ENCODE measurements at places on chromosomes 13 and 19. TPM values are rescaled to one million over a fixed set of nuclear protein-coding genes. Genes with fewer than 3 reads are reported as not detected.

Gene CYP4F8
- not detected for total RNA-seq

Gene DMKN
- total RNA-seq = 9.4 TPM

DNA sequence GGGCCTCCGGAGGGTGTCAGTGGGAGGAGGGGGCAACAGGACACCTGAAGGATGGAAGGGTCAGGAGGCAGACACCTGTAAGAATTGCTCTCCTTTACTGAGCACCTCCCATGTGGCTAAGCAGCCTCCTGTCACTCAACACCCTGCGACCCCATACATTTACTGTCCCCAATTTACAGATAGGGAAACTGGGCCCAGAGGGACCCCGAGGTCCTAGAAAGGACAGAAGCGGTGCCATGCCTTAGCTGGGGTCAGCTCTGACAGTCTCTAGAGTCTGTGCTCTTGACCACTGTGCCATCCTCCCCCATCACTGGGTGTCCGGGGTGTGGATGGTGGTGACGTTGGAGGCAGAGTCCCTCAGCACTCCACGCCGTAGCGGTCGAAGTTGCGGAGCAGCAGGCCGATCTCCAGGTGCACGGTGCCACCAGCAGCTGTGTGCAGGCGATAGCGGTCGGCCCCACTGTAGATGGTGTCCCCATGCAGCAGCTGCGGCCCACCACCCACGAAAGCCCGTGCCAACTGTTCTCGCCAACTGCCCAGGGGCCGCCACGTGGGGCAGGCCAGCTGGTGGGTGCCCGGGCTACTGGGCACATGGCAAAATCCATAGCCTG, 726 bp upstream of the TGFB1 start:
- no peak for DNase-seq

GRCh38 chr19:13681509-13681908, 82.8 kb upstream of the MRI1 start:
- DNase-seq = no peak

DNA sequence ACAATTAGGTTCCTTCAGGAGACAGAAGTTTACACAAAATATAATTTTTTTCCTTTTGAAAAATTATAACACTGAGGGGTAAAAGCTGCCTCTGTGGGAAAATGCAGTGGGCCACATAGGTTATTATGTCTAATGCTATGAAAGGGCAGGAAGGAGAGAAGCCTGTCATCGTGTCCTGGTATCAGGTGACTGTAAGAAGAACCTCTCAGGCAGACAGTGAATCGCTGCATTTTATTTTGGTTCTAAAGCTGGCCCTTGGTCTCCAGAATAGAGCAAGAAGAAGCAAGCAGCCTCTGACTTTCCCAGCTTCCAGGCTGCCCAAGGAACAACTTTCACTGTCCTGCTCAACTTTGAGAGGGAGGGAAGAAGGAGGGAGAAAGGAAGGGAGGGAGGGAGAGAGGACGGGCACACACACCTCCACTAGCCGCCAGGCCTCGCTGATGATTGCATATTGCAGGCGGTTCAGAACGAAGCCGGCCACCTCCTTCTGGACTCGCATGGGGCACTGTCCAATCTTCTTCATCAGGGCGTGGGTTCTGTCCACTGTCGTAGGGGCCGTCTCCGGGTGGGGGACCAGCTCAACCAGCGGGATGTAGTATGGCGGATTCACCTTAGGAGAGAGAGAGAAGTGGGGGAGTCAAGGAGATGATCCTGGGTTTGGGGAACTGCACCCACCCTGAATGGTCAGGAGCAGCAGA, 93.8 kb downstream of the CRYL1 start:
- no peak for DNase-seq

DNA sequence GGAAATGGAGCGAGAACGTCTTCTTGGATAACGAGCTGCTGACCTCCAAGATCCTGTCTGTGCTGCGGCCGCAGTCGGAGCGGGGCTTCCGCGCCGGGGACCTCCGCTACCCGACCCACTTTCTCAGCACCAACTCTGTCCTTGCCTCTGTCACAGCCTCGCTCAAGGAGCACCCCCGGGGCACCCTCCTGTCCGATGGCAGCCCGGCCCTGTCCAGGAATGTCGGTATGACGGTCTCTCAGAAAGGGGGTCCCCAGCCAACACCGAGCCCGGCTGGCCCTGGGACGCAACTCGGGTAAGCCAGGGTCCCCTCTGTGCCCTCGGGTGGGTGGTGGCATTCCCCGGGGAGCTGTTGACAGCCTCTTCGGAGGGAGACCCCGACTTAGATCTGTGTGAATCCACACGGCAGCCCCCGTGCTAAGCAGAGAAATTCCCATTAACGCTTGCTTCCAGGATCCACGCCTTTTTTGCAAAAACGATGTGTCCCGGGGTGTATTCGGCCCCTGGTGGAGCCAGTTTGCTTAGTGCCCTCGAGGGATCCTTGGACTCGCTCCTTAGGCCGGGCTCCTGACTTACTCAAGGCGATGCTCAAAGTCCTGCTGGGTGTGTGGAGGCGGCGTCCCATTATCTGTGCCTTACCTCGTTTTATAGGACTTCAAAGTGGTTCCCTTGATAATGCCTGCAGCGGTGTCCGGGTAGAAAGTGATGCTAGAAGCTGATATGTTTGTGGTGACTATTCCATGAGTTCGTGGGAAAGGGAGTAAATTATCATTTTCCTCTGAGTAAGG, 48.5 kb downstream of the PEX11G start:
- no peak for DNase-seq

DNA sequence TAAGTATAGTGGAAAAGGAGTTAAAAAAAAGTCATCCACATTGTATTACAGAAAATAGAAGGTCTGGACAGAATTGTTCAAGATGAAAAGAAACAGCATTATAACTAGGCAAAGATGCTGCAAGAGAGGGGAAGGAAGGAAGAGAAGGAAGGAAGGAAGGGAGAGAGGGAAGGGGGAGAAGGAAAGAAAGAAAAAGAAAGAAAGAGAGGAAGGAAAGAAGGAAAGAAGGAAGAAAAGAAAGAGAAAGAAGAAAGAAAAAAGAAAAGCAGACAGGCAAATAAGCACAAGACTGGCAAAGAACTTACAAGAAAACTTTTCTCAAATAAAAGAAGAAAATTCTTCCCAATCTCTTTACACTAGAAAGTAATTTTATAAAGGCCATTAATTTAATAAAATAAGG, 15.1 kb upstream of the FLT1 start:
- DNase-seq = no peak
